ENCODE measurements at places on chromosomes 6 and 20.

DNA sequence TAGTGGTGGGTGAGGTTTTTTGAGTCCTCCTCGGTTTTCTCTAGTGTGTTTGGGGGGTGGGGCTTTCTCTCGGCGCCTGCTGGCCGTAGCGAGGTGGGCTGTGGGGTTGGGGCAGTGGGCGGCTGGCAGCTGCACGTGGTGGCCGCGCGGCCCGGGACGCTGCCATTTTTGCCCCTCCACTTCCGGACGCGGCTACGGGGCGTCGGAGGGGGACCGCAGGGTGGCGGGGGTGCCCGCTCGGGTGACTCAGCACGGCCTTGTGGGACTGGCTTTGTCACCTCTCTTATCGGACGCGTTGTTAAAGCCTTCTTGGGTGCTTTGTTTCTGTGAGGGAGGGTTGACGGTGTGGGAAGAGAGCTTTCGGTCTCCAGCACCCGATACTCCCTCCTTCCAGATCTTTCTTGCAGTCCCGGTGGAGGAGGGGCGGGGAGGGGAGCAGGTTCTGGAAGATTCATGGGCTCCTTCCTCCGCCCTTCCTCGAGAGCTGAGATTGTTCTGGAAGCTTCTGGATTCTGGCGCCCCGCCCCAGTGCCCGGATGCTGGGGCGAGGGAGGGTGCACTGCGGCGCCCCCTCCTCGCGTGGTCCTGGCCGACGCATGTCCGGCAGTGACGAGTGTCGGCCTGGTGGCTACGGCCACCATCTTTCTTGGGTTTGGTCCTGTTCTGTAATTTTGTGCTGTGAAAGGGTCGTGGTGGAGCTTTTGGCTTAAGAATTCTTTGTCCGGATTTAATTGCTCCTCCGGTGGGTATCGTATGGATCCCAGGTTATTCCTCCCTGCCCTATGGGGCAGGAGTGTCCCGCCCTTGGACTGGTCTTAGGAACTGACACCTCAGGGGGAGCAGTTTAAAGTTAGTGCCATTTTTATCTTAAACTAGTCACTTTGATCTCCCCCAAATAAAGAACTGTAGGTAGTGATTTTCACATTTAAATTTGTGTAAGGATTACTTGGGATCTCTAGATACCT, 719 bp downstream of the HSP90AB1 start:
- DNase-seq: peak; percentile 68

DNA sequence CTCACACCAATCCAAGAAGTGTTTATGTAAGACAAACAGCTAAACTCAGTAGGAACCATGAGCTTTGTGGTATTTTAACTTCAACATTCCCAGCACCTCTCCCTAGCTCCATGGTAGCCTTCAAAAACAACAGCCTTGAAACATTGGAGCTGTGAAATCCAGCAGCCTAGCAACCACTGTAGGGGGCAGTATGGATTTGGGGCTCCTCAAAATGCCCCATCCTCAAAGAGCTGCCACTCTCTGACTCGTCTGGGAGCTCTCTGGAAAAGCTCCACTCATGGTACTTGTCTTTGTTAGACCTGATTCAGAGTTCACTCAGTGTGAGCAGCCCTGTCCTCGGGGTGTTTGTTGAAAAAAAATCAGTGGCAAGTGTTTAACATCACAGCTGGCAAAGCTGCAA, 82.9 kb downstream of the KIF6 start:
- no peak for DNase-seq

DNA sequence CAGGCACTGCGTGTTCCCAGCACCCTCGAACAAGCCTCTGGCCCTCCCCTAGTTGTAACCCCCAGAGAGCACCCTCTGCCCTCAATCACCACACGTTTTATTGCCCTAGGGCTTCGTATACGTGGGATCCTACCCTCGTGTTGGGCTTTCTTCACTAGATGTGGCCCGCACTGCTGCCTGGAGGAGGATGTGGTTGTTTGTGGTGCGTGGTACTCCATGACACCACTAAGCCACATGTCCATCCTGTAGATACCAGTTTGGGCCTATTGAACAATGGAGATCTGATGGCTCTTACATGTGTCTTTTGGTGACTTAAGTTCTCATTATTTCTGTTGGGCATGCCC, 17.0 kb downstream of the SLC2A4RG start:
- DNase-seq: no peak

GRCh38 chr6:35309611-35310264, 12.1 kb downstream of the DEF6 start:
- DNase-seq: no peak

GRCh38 chr20:63833776-63834490, 2.9 kb upstream of the ZBTB46 start:
- DNase-seq: no peak

DNA sequence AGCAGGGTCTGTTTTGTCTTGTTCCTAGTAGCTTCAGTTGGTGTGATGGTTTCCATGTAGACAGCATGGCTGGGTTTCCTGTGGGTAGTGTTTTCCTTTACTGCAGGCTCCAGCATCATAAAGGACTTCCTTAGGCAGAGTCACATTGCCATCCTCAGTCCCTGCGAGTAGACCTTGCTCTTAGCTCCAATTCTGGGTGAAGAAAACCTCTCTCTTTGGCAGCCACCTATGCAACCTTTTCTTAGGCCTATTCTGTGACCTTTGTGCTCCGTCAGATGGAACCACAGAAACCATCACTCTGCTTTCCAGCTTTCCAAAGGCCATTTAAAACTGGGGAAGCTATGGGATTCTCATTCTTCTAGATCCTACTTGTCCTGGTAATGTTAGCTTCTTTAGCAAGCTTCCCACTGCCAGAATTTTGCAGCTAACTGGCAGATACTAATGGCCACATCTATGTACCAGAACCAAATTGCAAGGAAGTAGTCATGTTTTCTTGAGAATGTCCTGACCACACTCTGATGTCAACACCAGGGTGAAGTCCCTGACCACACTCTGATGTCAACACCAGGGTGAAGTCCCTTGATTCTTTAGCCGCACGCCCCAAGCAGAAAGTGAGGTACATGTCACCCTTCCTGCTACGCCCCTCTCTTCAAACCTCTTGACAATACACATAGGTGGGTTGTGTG, 646.6 kb upstream of the HS3ST5 start:
- DNase-seq: no peak

DNA sequence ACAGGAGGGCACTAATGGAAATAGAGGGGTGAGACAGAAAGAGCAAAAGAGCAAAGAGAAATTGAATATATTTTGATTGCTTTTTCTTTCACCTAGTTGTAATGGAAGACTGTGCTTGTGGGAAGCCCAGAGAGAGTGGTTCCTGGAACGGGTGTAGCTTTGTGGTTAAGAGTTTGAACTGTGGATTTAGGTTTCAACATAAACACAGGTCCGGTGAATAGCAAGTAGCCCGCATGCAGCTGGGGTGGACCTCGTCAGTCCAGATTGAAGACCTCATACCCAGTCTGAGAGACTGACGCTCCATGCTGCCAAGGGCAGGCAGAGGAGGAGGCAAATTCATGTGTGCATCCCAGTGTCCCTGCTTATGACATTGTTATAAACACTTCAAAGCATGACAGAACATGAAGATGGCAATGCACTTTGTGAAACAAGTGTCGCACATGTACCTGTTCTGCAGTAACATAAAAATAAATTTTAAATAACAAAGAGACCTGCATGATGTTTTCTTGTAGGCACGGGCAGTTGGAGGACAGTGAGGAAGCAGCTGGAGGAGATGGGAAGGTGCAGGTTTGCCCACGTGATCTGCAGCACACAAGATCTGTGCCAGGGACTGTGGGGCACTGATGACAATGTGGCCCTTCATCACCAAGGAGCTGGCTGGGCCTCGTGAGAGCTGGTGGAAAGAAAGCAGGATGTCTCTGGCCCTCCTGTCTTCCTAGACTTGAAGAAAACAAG, 220.5 kb upstream of the SSTR4 start:
- no peak for DNase-seq

GRCh38 chr20:42650191-42650746, 539.4 kb downstream of the PTPRT start:
- DNase-seq: no peak

GRCh38 chr6:5730585-5731263, 276.0 kb downstream of the NRN1 start:
- DNase-seq: no peak

DNA sequence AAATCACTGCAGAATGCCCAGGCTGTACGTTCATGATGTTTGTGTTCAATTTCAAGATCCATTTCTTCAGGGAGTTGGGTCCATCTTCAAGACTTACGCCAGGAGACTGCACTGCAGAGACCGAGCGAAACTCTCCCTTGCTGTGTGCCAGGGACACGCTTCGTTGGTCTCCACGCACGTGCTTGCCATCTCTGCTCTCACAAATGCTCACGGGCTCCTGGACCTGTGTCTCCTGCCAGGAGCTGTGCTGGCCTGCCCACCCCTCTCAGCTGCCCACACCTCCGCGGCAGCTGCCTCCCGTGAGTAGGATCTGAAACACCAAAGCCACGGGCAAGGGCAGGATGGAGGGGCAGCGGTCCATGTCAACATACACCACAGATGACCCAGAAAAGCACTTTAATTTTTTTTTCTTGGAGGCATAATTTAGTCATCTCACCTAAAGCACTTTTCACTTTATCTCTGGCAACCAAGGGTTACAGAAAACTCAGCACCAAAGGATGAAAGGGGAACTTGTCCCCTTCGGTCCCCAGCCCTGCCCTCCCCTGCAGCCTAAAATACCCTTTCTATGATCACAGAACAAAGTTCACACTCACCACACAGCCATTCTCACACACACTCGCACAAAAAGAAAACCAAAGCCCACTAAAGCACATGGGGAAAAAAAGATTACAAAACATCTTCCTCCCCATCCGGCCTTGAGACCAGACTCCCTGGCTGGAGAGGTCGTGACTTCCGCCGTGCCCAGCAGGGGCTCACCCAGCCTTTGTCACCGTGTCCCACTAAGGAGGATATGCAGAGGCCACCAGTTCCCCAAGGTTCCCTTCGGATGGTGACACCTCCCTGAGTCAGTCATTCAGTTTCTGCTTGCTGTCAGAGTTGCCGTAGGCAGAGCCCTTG, 137.9 kb downstream of the AGPAT4 start:
- no peak for DNase-seq

DNA sequence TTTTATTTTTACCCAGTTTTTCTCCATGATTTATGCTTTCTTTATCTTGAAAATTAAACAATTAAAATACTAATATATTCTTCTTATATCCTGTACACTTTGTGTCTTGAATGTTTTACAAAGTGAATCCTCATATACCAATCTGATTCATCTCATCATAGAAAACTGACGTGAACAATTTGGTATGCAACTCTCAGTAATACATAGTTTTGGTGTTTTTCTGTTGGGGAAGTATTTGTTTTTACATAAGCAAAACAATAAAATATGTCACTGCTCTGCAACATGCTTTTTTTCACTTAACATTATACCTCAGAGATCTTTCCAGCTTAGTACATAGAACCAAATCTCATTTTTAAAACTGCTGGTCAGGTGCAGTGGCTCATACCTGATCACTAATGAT, 14.7 kb downstream of the DNAAF9 start:
- DNase-seq: no peak

DNA sequence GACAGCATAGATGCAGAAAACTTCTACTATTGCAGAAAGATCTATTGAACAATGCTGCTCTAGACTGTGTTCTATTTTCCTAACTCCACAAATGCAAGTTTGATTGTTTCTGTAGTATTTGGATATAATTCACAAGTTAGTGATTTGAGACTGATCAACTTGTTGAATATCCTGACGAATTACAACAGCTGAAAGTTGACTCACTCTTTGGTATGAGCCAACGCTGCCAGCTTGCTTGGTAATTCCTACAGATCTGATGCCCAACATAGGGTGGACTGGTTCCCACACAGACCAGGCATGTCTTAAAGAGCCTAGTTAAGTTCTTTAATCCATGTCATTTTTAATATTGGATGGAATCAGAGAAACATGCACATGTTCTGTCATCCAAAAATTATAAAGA, 231.0 kb upstream of the RAB32 start:
- no peak for DNase-seq

DNA sequence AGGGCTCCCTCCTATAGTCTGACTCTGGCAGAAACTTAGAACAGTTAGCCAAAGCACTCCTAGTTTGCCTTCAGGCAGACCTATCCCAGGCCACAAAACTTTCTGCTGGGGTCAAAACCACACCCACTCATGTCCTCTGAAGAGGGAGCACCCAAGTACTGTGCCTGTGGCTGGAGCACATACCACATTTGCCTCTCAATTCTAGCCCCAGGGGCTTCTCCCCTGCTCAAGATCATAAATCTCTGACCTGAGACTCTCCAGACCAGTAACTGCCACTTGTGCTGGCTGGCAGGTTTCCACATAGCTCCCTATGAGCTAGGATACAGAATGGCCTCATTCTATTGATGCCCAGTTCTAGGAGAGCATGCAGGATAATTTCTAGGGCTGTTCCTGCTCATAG, 781.0 kb downstream of the EYS start:
- DNase-seq: no peak

GRCh38 chr6:43770372-43771209, 580 bp downstream of the VEGFA start:
- DNase-seq: peak; percentile 60

- no peak for DNase-seq
Observed at GRCh38 chr20:18662279-18663040, 74.6 kb downstream of the DTD1 start.

DNA sequence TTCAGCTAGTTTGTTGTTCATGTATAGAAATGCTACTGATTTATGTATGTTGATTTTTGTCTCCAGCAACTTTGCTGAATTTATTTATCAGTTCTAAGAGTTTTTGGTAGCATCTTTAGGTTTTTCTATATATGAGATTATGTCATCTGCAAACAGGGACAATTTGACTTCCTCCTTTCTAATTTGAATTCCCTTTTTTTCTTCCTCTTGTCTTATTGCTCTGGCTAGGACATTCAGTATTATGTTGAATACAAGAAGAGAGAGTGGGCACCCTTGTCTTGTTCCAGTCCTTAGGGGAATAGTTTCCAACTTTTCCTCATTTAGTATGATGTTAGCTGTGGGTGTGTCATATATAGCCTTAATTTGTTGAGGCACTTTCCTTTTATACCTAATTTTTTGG, 58.2 kb downstream of the CDH26 start:
- no peak for DNase-seq

GRCh38 chr6:38212116-38212515, 392.6 kb downstream of the ZFAND3 start:
- DNase-seq: no peak

- DNase-seq: peak; percentile 65
Observed at GRCh38 chr6:30759575-30760239, 15.4 kb upstream of the IER3 start.

DNA sequence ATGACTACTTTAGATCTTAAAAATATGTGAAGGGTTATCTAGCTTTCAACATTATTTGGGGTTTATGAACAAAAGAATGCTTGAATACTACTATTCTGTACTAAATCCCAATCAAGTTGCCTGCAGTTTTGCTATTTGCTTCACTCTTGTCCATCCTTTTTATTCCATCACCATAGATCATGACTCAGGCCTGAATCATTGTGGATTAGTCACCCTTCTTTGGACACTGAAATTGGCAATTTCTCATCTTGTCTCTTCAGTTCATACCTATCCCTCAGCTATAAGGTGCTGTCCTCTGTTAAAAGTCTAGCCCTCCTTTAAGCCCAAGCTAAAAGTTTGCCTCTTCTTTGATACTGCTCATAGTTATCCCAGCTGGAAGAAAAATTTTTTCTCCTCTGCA, 199.1 kb downstream of the CENPW start:
- DNase-seq: peak; percentile 68
